Stimulated activated CD4-positive, alpha-beta T cell treated with anti-CD3 and anti-CD28 coated beads, TNF-alpha, amount 100 ng/mL, for 1 hour (primary cell): ENCODE measurements at places on chromosomes 12 and 14.

GRCh38 chr14:24706351-24706750, 72.4 kb upstream of the GZMB start:
- no peak for DNase-seq

GRCh38 chr12:18135509-18135908, 45.5 kb upstream of the RERGL start:
- no peak for DNase-seq

DNA sequence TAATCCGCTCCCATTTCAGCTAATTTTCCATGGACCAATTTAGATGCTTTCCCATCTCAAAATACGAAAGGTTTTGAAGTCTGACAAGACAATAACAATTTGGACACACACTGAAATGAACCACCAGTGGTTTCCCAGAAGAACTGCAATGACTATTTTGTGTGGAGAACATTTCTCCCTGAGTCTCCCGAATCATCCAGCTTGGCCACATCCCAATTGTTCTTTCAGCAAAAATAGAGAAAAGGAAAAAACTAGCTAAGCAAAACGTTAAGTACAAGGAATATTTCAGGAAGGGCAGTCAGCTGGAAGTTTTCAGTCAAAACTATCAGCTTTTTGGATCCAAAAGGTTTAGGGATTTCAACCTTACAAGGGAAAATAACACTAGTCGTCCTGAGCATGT, 390.6 kb downstream of the KCNH5 start:
- no peak for DNase-seq

- DNase-seq, result no peak
Measured at GRCh38 chr12:80756875-80757274, 40.2 kb downstream of the MYF5 start.

DNA sequence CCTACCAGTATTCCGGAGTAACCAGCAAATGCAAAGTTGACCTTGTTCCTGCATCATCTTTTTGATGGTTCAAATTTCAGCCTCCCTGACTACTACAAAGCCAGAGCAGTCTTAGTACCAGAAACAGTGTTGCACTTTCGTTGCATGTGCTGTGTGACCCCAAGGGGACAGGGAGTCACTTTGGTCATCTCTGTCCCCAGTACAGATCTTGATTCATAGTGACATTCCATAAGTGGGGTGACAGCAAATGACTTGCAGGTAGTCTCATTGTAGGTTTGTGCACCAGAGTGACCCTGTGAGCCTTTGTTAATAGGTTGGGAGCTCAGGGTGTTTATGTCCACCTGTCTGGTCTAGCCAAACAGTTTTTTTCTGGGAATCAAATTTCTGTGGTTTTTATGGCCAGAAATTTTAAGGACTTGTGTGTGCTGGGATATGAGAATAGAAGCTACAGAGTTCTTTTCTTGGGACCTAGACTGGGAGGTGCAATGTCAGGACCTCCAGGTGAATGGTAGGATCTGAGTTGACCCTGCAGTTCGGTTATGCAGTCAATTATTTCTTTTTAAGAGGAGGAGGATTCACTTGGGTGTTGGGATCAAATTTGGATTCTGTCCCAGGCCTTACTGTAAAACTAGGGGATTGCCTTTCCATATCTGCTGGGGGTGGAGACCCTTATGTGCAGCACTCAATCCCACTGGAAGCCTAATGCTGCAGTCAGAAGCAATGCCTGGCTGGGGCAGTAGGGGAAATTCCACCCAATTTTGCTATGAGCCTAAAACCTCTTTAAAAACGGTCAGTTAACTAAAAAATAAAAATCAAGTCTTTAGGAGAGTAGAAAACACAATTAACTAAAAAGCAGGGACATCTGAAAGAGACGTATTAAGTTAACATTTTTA, 10.1 kb downstream of the EIF5 start:
- no peak for DNase-seq

DNA sequence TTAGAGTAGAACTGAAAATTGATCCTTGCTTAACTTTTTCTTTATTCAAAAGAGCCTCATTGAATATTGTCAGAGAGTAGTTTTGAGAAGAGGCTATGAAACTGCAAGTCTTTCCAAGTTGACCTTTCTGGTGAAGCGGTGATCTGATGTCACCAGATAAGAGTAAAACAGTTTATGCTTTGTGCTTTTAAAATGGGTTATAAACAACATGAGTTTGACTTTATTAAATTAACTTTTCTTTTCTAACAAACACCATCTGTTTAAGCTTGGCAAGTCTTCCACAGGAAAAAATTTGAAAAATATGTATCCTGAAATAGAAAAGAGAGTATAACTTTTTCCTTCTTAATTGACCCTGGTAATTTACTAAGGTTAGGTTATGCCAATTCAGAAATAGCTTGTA, 408.7 kb upstream of the NOVA1 start:
- DNase-seq, result no peak

GRCh38 chr12:79016181-79016580, 151.6 kb downstream of the SYT1 start:
- DNase-seq, result no peak

DNA sequence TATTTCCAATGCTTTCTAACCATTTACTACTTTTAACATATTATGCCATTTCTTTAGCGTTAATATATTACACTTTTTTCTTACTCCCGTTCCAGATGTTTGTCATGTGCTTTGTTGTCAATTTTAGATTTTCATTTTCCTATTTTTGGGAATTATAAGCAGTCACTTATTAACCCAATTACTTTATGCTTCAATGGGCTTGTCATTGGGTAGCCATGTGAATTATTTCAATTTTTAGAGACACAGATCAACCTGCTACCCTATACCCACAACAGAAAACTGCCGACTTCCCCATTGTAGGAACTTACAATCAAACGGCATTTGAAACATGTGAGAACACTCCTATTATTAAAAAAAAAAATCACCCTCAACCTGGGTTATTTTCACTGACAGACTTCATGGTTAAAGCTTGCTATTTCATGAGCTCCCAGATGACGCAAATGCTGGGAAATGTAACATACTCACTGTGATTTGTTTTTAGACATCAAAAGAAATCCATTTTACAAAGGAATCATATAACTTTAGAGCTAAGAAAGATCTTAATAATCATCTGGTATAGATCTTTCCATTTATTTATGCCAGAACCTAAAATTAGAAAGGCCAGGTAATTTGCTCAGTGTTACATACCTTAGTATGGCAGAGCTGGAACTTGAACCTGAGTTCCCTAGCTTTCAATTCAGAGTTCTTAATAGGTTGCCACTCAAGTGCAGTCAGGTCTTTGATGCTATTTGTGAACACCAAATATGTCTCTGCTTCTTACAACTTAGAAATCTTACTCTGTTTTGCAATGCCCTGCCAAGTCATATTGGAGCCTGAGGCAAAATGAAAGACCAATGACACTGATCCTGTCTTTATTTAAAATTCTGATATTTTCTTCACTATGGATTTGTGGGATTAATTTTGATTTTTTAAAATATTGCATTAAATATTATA, 340.4 kb downstream of the RAD51B start:
- DNase-seq, result no peak

DNA sequence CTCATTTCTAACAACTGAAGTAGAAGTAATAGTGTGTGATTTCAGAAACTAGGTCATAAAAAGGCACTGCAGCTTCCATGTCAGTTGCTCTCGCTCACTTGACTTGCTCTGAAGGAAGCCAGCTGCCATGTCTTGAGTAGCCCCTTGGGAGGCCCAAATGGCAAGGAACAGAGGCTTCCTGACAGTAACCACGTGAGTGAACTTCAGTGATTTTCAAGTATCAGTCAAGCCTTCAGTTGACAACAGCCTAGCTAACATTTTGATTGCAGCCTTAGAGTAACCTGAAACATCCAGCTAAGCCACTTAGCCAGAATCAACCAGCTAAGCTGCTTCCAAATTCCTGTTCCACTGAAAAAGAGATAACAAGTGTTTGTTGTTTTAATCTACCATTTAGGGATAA, 26.7 kb downstream of the TOGARAM1 start:
- no peak for DNase-seq

GRCh38 chr14:86039176-86039575, 509.2 kb downstream of the FLRT2 start:
- no peak for DNase-seq

- no peak for DNase-seq
Measured at GRCh38 chr12:57549909-57550640, at the start of gene KIF5A. KIF5A (plus strand) TSS chr12:57550044; CDS start chr12:57550272, 228 bp downstream.

- no peak for DNase-seq
Measured at GRCh38 chr12:32891956-32892355, 4.6 kb downstream of the PKP2 start.

GRCh38 chr14:103418481-103418818, 33.2 kb downstream of the MARK3 start:
- no peak for DNase-seq

DNA sequence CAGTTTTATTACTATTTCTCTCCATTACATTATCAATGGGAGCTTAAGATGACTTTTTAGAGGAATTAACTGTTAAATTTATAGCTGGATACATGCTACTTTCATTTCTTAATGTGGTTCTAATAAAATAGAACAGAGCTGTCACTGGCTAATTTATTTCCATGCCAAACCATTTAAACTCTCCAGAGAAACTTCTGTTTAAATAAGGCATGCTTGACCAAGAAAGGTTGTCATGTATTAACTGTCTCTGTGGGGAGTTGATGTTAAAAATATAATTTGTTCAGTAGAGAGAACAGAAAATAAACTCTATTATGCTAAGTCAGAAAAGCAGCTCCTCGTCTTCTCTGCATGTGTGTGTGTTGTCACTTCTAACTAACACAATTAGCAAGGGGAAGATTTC, 447.4 kb downstream of the SLC16A7 start:
- DNase-seq, result no peak

DNA sequence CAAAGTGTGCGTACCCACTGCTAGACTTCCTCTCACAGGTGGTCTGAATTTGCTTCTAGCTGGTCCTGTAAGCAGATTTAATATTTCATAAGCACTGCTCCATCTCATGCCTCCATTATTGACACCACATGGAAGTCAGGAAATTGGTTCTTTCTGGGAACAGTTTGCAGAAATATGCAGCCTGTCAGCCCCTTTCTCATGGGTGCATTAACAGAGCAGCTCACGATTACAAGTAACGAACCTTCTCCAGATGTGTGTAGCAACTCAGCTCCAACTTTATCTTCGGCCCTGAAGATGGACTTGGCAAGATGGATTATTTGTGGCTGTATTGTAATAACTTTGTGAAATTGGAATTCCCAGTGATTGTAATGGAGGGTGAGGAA, 214.5 kb upstream of the DDHD1 start:
- DNase-seq, result no peak

DNA sequence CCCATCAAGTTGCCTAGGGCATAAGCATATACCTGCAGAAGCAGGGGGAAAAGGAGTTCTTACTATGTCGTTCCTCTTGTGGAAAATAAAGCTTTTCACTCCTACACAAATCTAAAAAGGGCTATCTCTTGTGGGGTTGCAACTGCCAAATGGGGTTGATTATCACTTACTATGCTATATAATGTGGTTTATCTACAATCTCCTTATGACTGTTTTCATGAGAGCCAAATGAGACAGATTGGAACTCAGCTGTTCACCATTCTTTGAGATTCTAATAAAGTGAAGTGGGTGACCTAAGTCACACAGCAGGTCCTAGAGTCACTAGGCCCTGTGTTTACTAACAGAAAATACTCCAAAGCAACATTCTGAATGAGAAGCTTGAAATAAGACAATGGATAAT, 47.7 kb downstream of the CIT start:
- no peak for DNase-seq

GRCh38 chr14:26255213-26255612, 342.6 kb downstream of the NOVA1 start:
- DNase-seq, result no peak

- no peak for DNase-seq
Measured at GRCh38 chr12:43112101-43112920, 439.7 kb downstream of the ADAMTS20 start.

GRCh38 chr14:49206828-49207227, 379.4 kb downstream of the RPS29 start:
- DNase-seq, result no peak

GRCh38 chr14:75563931-75564330, 14.5 kb upstream of the FLVCR2 start:
- no peak for DNase-seq

- DNase-seq, result no peak
Measured at GRCh38 chr12:98371419-98371818, 144.0 kb upstream of the TMPO start.

GRCh38 chr14:75298187-75298965, 19.7 kb downstream of the FOS start:
- no peak for DNase-seq

GRCh38 chr12:64720884-64721283, 38.3 kb downstream of the GNS start:
- no peak for DNase-seq

- no peak for DNase-seq
Measured at GRCh38 chr12:46677749-46678148, 148.0 kb downstream of the SLC38A4 start.

DNA sequence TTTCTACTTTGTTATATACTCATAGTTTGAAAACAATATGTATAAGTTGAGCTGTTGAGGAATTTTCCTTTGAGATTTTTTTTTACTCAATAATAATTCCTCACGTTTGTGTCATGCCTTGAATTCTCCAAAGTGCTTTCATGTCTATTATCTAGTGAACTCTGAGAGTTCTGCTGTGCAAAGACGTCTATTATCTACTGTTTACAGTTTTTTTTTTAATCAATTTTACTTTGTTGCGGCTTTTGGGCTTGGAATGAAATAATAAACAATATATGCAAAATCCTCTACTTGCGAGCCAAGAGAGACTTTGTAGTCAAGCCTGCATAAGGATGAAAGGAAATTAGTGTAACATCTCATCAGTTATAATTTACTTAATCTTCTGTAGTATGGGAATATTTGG, 107.2 kb upstream of the FRMD6 start:
- no peak for DNase-seq

DNA sequence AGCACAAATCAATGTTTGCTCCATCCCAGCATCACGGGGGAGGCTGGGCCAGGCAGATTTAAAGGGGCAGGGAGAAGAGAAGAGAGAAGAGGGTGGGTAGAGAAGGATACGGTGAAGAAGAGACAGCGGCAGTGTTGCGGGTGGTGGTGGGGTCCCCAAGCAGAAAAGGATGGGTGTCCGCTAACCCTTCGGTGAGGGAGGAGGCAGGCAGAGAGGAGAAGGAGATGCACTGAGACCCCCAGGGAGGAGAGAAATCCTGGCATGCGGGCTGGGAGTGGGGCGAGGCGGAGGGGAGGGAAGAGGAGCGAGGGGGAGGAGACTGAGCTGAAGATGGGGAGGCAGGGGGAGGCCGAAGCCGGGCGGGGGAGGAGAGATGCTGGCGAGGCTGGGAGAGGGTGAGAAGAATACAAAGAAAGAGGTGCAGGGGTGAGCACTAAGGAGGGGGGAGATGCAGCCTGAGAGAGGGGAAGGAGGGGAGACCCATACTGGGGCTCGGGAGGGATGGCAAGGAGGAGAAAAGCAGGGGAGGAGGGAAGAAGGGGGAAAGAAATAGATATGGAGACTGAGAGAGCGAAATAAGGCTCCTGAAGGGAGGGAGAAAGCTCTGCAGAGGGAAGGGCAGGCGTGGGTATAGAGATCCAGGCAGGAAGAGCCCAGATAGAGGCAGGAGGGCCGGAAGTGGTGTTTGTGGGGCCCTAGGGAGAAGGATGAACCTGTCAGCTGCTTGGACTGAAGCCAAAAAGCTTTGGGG, at the start of gene JPH4:
JPH4 (minus strand) TSS at position 231 of the 751 bp plus-strand sequence. CDS start 1,337 bp downstream, outside the sequence.
- DNase-seq, result no peak
